Heart left ventricle (tissue), 16 donors: ENCODE measurements at places on chromosomes 6 and 20. TPM values are rescaled to one million over a fixed set of nuclear protein-coding genes. Genes with fewer than 3 reads are reported as not detected.
A peak's percentile ranks its signal among the peaks of the same experiment; 100 is the strongest.

Gene TUBB2A
- total RNA-seq, result 34.3 TPM

Gene KCNK5
- 0.87 TPM for total RNA-seq

Gene EPM2A
- 50.5 TPM for total RNA-seq

DNA sequence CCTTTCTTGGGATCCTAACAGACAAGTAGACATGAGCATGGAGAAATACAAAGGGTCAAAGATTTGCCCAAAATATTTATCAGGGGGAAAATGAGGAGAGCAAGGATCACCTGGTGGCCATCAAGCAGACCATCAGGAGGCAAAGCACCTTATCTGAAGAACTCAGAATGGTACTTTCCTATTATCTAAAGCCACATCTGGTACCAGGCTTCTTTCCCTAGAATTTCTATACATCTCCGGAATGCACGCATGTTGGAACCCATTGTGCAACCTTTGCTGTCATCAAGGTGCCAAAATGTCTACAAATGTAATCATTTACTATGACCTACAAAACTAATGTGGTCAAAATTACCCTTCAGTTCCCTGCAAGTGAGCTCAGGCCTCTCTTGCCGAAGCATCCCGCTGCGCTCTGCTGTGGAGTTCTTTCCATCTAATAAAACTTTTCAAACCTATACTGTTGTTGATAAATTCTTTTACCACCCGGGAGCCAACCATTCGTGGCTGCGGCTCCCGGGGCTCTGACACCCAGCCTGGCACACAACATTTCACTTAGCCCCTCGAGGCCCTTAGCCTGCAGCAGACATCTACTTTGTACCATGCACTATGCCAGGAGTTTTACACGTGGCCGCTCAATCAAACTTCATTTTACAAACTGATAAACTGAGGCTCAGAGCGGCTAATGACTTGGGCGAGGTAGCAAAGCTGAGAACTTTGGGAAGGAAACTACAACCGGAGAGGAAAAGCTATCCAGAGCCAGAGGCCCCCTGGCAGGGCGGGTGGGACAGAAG, 3.8 kb upstream of the CPXM1 start:
- no peak overlapping the region for H3K27ac ChIP-seq
- H3K36me3 ChIP-seq, result no peaks in the 10 kb centered on the region
- no peak for DNase-seq
- peaks cover 23% of the 10 kb centered on the region for H3K4me1 ChIP-seq

DNA sequence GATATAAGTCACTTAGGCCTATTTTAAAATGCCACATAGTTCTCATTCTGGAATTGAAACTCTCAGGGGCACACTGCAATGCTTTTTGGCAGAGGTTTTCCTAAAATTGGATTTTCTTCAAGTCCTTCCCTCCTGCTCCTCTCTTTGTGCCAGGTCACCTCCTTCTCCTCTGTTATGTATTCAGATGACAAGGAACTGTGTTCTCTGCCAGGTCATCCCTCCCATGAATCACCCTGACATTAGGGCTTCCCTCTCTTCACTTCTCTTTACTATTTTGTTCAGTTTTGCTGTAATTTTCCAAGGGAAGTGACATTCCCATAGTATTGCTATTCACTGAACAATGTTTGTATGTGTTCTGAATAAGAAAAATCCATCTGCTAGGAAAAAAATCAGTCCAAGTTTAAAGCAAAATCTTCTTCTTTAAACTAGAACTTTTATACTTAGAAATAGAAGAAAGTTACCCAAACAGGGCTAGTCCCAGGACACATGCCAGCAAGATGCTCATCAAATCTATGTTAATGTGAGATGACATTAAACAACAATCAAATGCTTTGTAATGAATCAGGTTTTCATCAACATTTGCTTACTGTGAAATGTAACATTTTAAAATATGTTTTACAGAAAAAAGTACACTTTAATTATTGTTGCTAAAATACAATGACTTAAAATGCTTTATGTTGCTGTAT, 461.1 kb downstream of the MMUT start:
- DNase-seq, result no peak
- H3K27ac ChIP-seq, result no peak overlapping the region
- no peaks in the 10 kb centered on the region for H3K27me3 ChIP-seq
- H3K4me3 ChIP-seq, result no peak overlapping the region

- DNase-seq, result no peak
- H3K4me1 ChIP-seq, result peaks cover 5% of the 10 kb centered on the region
- H3K36me3 ChIP-seq, result no peaks in the 10 kb centered on the region
- H3K4me3 ChIP-seq, result no peak overlapping the region
Measured at GRCh38 chr6:34806738-34807453, 15.0 kb downstream of the BLTP3A start.

DNA sequence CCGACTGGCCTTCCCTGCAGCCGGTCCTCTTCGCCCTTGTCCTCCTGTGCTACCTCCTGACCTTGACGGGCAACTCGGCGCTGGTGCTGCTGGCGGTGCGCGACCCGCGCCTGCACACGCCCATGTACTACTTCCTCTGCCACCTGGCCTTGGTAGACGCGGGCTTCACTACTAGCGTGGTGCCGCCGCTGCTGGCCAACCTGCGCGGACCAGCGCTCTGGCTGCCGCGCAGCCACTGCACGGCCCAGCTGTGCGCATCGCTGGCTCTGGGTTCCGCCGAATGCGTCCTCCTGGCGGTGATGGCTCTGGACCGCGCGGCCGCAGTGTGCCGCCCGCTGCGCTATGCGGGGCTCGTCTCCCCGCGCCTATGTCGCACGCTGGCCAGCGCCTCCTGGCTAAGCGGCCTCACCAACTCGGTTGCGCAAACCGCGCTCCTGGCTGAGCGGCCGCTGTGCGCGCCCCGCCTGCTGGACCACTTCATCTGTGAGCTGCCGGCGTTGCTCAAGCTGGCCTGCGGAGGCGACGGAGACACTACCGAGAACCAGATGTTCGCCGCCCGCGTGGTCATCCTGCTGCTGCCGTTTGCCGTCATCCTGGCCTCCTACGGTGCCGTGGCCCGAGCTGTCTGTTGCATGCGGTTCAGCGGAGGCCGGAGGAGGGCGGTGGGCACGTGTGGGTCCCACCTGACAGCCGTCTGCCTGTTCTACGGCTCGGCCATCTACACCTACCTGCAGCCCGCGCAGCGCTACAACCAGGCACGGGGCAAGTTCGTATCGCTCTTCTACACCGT, 6.1 kb downstream of the UBD start:
- DNase-seq, result peak; percentile 31
- H3K27ac ChIP-seq, result no peak overlapping the region
- peaks cover 47% of the 10 kb centered on the region for H3K27me3 ChIP-seq
- no peaks in the 10 kb centered on the region for H3K36me3 ChIP-seq
- peak overlapping the region; percentile 50 for H3K4me3 ChIP-seq

- H3K4me3 ChIP-seq, result no peak overlapping the region
- H3K36me3 ChIP-seq, result no peaks in the 10 kb centered on the region
- DNase-seq, result no peak
- H3K27ac ChIP-seq, result no peak overlapping the region
Measured at GRCh38 chr6:108732091-108732870, 115.9 kb upstream of the ARMC2 start.

Gene PTCHD4
- 1.3 TPM for total RNA-seq

DNA sequence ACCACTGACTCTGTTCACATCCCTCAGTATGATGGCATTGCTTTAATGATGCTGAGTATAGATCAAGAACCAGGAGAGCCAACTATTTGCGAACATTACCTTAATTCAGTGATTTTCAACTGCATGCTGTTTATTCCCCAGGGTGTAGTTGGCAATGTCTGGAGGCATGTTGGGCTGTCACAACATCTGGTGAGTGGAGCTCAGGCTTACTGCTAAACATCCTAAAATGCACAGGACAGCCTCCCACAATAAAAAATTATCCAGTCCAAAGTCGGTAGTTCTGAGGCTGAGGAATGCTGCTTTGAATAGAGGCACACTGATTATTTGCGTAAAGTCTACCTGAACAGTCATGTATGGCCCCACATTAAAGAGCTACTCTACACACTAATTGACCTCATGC, 94.8 kb upstream of the OPRM1 start:
- no peak overlapping the region for H3K4me3 ChIP-seq

Gene GFRA4
- total RNA-seq, result not detected

Gene PRDM13
- not detected for total RNA-seq

GRCh38 chr20:40942006-40942405, 86.6 kb upstream of the TOP1 start:
- H3K27ac ChIP-seq, result no peak overlapping the region
- no peaks in the 10 kb centered on the region for H3K4me1 ChIP-seq
- H3K27me3 ChIP-seq, result no peaks in the 10 kb centered on the region
- no peaks in the 10 kb centered on the region for H3K36me3 ChIP-seq

- no peak overlapping the region for H3K27ac ChIP-seq
- no peaks in the 10 kb centered on the region for H3K36me3 ChIP-seq
- H3K4me1 ChIP-seq, result no peaks in the 10 kb centered on the region
Measured at GRCh38 chr6:79173378-79173777, 61.1 kb downstream of the HMGN3 start.

DNA sequence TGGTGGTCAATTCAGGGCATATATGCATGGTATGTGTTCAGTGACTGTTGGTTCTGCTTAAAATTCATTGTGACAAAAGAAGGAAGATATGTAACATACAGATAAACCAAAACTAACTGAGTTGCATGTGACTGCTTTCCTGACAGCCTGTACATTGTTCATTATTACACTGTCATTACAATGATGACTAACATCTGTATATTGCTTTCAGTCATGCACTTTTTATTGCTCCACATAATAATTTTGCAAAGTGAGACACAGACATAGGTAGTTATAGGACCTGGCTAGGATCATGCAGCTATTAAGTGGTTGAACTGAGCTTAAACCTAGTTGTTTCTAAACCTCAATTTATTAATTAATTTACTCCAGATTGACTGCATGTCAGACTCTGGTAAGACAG, 703.2 kb downstream of the HDGFL1 start:
- H3K27me3 ChIP-seq, result no peaks in the 10 kb centered on the region
- no peak overlapping the region for H3K27ac ChIP-seq
- no peak for DNase-seq
- H3K4me3 ChIP-seq, result no peak overlapping the region

Gene TMEM239
- not detected for total RNA-seq

- no peak overlapping the region for H3K27ac ChIP-seq
- H3K4me3 ChIP-seq, result no peak overlapping the region
- H3K4me1 ChIP-seq, result no peaks in the 10 kb centered on the region
- H3K27me3 ChIP-seq, result peaks cover 2% of the 10 kb centered on the region
- DNase-seq, result no peak
Measured at GRCh38 chr20:64196847-64197306, 32.6 kb downstream of the MYT1 start.

- no peaks in the 10 kb centered on the region for H3K4me1 ChIP-seq
- no peak overlapping the region for H3K27ac ChIP-seq
- no peak overlapping the region for H3K4me3 ChIP-seq
- DNase-seq, result no peak
Measured at GRCh38 chr6:69263297-69263696, 533.5 kb downstream of the LMBRD1 start.

- H3K27me3 ChIP-seq, result no peaks in the 10 kb centered on the region
- H3K27ac ChIP-seq, result no peak overlapping the region
- no peak overlapping the region for H3K4me3 ChIP-seq
- no peak for DNase-seq
Measured at GRCh38 chr20:25314497-25315417, 66.9 kb downstream of the PYGB start.

GRCh38 chr6:20879526-20879925, 345.3 kb downstream of the CDKAL1 start:
- no peak overlapping the region for H3K27ac ChIP-seq
- DNase-seq, result no peak
- no peak overlapping the region for H3K4me3 ChIP-seq
- no peaks in the 10 kb centered on the region for H3K27me3 ChIP-seq
- no peaks in the 10 kb centered on the region for H3K4me1 ChIP-seq

DNA sequence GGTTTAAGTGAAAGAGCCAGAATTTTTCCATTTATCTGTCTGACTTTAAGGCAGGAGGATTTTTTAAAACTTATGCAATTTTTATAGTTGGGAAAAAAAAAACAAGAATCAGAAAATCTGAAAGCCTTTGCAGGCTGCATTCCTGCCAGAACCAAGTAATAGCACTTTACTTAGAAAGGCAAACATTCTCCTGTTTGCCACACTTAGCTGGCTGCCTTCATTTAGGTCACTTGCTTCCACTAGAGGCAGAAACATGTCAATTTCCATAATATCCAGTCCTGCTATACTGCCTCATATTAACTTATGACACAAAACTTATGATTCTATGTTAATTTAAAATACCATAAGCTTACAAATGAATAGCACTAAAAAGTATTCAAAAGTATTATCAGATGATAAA, 425.8 kb downstream of the FRK start:
- no peak for DNase-seq
- no peaks in the 10 kb centered on the region for H3K4me1 ChIP-seq
- H3K27ac ChIP-seq, result no peak overlapping the region
- no peaks in the 10 kb centered on the region for H3K36me3 ChIP-seq

DNA sequence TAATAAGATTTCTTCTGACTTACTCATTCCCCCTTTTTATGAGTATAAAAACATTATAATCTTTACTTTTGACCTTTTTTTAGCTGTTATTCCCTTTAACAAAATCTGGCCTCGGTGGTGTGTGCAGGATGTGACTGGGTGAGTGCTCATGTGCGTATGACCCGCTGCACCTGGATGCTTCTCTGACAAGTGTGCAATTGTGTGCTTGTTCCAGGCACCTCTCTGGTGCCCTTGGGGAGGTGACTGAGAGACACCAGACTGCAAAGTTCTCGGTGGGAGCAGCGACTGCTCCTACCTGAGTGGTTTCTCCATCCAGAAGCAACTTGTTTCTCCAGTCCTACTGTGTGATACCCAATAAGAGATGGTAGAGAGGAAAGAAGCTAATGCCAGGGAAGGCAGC, 65.0 kb downstream of the ISM1 start:
- H3K27ac ChIP-seq, result no peak overlapping the region
- H3K4me3 ChIP-seq, result no peak overlapping the region
- no peaks in the 10 kb centered on the region for H3K4me1 ChIP-seq
- no peak for DNase-seq

Gene TBX18
- total RNA-seq, result 2.3 TPM

DNA sequence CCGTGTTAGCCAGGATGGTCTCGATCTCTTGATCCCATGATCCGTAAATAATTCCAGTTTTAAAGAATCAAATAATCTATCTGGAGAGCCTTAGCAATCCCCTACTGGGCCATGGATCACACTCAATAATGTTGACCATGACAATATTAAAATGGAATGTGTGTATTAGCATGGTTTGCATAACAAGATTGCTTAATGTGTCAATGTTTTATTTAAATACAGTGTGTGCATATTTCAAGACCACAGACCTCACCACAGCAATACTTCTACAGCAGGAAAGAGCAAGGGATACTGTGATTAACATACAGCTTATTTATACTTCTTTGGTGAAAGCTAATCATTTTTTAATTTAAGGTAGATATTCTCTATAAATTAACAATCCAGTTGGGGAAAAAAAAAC, 470.4 kb downstream of the TFAP2B start:
- H3K4me1 ChIP-seq, result no peaks in the 10 kb centered on the region
- no peaks in the 10 kb centered on the region for H3K27me3 ChIP-seq
- no peak overlapping the region for H3K27ac ChIP-seq
- H3K4me3 ChIP-seq, result no peak overlapping the region
